ENCODE measurements at places on chromosomes 6 and 20.

- DNase-seq, result no peak
Observed at GRCh38 chr20:64223526-64224067, 32.0 kb upstream of the PCMTD2 start.

GRCh38 chr6:63502156-63502555 is 70.1 kb upstream of the LOC128125822 start:
- DNase-seq, result no peak

DNA sequence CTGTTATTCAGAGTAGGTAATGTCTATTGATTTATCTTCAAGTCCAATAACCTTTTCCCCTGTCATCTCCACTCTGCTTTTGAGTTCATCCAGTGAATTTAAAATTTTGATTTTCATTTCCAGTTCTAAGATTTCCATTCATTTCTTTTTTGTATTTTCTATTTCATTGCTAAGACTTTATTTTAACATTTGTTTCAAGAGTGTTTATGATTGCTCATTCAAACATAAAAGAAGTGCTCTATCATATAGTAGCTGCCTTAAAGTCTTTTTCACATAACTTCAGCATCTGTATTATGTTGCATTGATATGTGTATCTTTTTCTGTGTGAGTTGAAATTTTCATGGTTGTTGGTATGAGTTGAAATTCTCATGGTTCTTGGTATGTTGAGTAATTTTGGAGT is 341.6 kb downstream of the SOX4 start:
- DNase-seq, result no peak

- no peak for DNase-seq
Observed at GRCh38 chr6:105536961-105537360, 134.1 kb upstream of the PREP start.

DNA sequence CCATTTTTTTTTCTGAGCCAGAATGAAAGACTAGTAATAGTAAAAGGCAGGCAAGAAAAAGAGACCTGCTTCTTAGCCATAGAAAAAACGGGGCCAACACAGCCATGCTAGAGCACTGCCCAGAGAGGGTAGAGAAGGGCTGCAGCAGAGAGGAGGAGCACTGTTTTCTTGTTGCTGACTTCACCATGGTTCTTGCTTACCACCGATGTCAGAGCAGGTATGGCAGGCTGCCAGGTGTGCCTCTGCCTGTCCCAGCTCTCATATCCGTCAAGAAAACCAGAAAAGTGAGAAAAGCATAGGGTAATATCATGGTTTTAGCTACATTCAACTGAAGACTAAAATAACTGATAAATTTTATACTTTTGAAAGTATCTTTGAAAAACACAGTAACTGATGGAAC is 60.7 kb downstream of the DTNBP1 start:
- DNase-seq, result no peak

GRCh38 chr20:37335642-37336368 is 10.1 kb upstream of the SRC start:
- DNase-seq, result no peak

DNA sequence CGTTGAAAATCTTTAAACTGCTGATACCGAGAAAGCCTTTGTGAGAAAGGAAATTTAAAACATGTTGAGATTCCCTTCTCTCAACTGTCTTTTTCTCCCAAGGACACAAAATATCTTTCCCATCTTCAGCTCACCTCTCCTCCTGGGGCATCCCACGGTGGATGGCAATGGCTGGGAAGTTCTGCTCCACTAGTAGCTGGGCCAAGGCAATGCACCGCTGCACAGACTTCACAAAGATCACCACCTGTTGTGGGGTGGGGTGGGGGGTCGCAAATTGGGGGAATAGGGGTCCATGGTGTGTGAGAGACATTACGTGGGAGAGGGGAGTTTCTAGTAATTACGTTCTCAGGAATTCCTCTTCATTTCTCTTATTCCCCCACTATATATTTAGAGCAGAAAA is 2.4 kb downstream of the MCCD1 start:
- no peak for DNase-seq

- no peak for DNase-seq
Observed at GRCh38 chr6:37432590-37432915, 468 bp upstream of the CMTR1 start.

DNA sequence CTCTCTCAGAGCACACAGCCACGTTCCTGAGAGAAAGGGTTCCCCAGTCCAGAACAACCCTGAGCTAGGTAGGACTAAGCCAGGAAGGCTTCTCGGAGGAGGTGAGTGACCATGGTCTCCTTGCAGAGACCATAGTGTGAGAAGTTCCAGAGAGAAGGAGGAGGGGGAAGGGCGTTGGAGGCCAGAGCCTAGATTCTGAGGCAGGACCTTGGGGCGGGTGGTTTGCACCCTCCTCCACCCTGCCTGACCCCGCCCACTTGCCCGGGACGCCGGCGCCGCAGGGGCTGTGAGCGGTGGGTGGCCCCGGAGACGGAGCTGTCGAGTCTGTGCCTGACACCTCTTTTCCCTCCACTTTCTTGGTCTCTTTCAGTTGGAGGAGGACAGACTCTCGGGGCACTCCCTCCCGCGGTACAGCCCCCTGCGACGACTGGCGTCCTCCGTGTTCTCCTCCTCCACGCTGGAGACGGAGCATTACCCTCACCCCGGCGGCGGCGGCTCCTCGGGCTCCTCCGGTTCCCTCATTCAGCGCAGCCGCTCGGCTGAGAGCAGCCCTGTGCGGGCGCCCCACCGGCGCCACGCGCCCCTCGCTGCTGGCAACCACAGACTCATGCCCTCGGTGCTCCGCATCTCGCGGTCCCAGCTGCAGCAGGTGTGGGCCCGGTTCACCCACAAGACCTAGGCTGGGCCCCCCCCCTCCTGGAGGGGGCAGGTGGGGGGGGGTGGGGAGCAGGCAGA is 26.2 kb downstream of the TTBK1 start:
- DNase-seq, result no peak

GRCh38 chr20:33377366-33377765 is 24.0 kb downstream of the CDK5RAP1 start:
- DNase-seq, result no peak

GRCh38 chr6:129672341-129672682 is 37.7 kb downstream of the ARHGAP18 start:
- no peak for DNase-seq

- no peak for DNase-seq
Observed at GRCh38 chr6:130615816-130616215, 211.4 kb upstream of the SMLR1 start.

- DNase-seq, result peak; percentile 70
Observed at GRCh38 chr6:139291813-139292619, at the start of gene TXLNB. TXLNB (minus strand) TSS chr6:139291998; CDS start chr6:139288899, 3,099 bp downstream.

DNA sequence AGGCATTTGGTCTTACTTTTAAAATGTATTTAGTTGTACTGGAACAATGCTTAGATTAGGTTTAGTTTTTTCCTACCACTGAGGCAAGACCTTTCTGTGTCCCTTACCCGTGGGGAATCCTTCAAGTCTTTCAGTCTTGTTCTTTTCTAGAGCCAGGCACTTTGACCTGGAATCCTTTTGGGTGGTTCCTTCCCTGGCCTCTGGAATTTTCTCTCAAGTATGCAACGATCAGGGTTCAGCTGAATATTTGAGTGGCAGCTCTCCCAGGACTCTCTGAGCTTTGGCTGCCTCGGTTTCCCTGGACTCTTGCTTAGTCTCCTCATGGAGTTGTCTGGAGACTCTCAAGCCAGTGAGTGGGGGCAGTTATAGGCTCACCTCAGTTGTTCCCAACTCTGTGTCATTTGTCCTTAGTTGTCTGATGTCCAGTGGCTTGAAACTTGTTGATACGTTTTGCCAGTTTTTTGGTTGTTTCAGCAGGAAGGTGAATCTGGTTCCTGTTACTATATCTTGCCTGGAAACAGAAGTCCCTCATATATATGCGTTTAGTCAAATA is 118.1 kb downstream of the QKI start:
- no peak for DNase-seq

- no peak for DNase-seq
Observed at GRCh38 chr6:5680095-5680494, 326.6 kb downstream of the NRN1 start.

DNA sequence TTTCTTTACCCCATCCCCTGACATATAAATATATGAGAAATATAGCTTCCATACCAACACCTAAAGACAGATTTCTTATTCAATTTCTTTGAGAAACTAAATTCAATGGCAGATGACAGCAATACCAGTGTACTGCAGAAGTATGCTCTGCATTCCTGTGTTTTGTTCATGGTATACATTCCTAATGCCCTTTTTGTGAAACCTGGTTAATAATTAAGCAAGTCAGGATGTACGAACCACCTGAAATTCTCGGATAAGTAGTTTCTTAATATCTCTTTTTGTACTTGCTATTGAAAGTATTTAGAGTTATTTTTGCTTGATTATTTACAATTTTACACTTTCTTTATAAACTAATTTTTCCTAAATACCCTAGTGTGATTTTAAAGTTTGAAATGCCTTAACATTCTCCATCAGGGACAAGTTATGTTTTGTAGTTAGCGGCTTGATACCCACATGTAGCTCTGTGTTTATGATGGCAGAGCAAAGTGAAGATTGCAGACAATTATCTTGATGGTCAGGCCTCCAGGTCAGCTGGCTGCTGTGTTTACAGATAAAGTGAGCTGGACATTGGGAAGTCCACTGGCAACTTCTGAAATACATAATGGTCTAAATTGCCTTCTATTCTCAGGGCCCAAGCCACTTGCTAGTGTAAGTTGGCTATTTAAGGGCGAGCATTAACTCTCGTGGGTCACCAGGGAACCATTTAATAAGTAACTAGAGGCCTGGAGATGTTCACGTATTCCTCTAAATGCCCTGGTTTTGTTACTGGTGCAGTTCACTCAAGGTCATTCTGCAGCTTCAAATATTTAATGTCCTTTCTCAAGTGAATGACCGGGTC is 58.2 kb downstream of the PLCB1 start:
- DNase-seq, result no peak

GRCh38 chr20:62908971-62909791 is 17.1 kb downstream of the DIDO1 start:
- no peak for DNase-seq

DNA sequence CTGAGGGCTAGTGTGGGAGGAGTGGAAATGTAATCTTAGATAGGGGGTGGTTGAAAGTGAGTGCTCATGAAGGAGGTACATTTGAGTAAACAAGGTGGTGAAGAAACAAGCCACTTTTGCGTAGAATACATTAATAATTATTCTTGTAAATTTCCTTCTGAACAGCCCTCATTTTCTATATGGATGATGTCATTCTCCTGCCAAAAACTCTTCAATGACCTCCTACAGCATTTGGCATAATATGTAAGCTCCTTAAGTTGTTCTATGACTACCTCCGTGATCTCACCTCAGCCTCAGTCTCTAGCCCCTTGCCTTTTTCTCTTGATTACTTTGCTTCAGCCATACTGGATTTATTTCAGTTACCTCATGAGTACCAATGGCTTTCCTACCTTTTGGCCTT is 14.0 kb upstream of the SNAP91 start:
- DNase-seq, result no peak

GRCh38 chr6:15284743-15285142 is 38.9 kb downstream of the JARID2 start:
- DNase-seq, result no peak

DNA sequence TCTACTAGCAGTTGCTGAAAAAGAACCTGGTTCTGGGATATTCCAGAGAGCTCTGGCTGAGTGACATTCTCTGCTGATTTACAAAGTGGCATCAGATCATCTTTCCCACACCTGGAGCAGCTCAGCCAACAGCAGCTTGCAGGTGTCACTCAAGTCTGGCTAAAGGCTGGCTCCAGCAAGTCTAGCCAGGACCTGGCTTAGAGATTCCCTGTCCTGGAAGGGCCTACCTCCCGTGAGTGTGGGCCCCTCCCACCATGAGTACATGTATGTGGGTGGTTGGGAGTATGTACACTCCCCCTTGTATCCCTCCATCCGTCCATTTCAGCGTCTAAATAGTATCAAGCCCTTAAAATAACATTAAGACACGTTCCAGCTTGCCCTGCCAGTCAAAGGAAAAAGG is 539.3 kb upstream of the ID4 start:
- DNase-seq, result no peak

DNA sequence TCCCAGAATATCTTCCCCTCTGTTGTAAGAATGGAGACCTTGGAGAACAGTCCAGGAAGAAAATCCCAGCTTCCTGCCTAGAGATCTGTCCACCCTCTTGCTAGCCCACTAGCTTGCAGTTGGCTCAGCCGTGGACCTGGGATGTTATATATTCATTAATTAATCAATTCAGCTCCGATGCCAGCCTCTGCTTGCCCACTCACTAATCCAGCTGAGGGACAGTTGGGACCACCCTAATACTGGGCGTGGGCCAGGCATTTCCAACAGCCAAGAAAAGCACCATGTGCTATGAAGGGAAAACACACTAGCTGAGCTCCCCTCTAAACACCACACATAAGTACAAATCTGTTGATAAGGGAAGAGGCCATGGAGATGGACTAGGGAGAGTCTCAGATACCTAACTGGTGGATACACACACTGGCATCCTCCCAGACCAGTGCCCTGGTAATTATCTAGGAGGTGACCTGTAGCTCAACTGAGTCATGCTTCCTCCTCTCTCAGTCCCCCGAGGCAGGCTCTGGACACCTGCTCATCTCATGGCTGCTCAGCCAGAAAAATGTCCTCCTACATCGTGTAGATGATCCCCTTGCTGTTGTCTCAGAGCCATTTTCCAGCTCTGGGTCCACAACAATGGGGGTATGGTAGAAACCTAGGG is 78.9 kb downstream of the ANKRD60 start:
- DNase-seq, result no peak

DNA sequence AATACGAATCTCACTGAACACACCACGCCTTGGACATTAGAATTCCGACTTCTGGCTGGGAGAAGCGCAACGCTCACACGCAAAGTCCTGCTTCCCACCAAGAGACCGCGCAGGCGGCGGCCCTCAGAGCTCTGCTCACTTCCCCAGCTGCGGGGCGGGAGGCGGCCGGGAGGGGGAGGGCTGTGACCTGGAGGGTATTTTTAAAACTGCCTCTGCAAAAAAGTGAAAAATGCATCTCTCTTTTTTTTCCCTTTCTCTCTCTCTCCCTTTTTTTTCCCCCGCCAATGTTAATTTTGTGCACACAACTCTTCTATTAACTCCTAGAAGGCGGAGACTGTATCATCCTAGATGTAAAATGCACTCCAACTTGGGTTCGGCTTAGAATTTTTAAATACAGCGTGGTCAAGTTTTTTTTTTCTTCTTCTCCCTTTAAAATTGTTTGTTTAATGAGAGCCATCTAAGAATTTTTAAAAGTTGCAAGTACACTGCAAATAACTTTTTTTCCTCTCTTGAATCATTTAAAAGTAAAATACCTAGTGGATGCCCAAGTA is 66.4 kb downstream of the STX11 start:
- DNase-seq, result no peak

- DNase-seq, result no peak
Observed at GRCh38 chr6:25411316-25411950, 132.3 kb downstream of the CARMIL1 start.

DNA sequence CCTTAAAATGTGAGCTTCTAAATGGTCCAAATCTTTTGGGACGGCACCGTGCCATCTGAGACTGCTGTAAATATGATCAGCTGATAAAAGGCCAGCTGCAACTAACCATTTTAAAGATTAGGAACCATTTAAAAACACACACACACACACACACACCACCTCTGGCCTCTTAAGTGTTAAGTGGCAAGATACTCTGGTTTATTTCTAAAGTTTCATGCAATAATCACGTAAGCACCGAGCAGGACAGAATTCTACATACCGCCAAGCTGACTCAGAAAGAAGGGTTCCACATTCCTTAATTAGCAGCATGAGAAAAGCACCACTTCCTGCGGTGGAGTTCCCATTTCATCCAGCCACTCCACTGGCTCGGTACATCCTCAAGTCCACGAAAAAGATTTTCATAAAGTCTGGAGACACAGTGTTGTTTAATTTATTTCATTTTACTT is 17.8 kb upstream of the ZNF217 start:
- no peak for DNase-seq

Measured in activated gamma-delta T cell treated with anti-CD3 and anti-CD28 coated beads, Interleukin-2, amount 50 U/mL, for 16 hours (primary cell).